ENCODE measurements at places on chromosomes 5 and 9.

DNA sequence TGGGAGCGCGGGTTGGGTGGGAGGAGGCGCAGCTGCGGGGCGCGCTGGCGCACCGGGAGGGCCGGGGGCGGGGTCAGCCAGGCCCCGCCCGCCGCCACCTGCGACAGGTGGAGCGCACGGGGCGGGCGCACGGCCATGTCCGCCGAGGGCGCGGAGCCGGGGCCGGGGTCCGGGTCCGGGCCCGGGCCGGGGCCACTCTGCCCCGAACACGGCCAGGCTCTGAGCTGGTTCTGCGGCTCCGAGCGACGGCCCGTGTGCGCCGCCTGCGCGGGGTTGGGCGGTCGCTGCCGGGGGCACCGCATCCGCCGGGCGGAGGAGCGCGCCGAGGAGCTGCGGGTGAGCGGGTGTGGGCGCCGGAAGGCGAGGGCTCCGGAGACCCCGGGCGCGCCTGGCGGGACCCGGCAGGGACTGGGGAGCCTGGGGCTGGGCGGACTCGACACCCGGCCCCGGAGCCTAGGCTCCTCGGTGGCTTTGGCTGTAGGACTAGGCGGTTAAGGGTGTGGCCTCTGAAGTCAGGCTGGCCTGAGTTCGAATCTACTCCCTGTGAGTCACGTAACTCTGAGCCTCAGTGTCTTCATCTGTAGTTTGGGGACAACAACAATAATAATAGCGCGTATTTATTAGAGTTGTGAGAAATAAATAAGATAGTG lies at the start of gene BSPRY:
Gene BSPRY (plus strand): TSS at position 97 of the 650 bp plus-strand sequence. CDS start 39 bp downstream, at position 136.
- DNase-seq: peak; percentile 36

- no peak for DNase-seq
These were observed 171.8 kb upstream of the MVB12B start for GRCh38 chr9:126154869-126155268.

- peak; percentile 24 for DNase-seq
These were observed at the start of gene HEMGN for GRCh38 chr9:97938081-97938644. Gene HEMGN (minus strand): TSS chr9:97938172. CDS start chr9:97938136, 36 bp downstream.

- DNase-seq: no peak
These were observed 695 bp upstream of the ANXA6 start for GRCh38 chr5:151158287-151158661.

DNA sequence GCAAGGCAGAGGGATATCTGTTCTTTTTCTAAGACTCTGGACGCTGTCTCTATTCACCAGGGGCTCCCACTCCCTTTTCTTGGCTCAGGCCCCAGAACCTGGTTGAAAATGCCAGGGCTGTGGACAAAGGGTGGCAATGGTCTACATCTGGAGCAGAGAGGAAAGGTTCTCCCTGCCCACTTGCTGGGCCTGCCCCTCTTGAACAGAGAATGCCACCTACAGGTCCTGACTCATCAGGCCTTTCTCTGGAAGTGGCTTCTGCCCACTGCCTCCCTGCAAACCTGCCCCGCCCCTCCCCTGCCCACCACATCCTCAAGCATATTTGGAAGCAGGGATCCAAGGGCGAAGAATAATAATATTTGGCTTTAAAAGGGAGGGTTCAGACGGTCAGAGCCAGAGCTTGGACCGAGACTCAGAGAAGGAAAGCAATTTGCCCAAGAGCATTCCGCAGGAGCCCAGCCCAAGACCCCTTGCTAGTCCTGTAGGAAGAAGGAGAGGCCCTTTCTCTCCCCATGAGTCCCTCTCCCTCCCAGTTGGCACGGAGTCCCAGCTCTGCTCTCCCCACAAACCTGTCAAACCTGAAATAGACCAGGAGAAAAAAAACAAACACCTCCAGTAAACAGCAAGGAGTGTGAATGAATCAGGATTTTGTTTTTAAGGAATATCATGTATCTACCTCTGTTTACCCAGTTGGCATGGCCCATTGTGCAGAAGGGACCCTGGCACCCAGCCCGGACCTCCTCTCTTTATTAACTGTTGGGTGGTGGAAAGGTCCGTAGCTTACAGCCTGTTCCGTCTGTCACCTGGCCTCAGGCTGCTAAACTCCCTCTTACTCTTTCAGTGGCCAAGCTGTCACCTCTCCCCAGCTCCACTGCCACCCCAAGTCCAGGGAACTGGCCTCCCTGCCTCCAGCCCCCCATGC lies 37.7 kb upstream of the STXBP1 start:
- peak; percentile 63 for DNase-seq

DNA sequence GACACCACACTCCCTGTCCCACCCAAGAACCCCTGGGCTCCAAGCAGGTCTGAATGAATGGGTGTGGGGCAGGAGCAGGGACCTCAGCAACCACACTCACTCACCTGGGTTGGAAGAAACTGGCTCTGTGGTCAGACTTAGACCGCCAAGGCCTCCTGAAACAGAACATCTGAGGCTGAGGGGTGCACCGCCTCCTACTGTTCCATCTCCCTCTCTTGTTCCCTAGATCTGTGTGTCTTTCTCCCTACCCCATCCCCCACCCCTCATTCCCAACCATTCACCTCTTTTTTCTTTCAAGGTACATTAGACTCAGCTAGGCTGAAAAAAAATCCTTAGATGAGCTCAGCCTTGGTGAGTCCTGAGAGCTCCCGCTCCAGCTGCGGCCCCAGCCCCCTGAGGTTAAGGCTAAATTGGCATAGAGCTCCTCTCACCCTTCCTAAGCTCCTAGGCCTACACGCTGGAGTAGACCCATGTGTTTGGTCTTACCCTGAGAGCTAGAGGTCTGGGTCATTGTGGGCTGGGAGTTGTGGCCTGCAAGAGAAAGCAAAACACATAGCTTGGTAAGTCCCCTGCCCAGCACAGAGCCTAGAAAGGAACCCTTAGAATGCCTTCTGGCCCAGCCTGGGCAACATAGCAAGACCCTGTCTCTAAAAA lies 4.8 kb downstream of the ECSCR start:
- DNase-seq: peak; percentile 46

DNA sequence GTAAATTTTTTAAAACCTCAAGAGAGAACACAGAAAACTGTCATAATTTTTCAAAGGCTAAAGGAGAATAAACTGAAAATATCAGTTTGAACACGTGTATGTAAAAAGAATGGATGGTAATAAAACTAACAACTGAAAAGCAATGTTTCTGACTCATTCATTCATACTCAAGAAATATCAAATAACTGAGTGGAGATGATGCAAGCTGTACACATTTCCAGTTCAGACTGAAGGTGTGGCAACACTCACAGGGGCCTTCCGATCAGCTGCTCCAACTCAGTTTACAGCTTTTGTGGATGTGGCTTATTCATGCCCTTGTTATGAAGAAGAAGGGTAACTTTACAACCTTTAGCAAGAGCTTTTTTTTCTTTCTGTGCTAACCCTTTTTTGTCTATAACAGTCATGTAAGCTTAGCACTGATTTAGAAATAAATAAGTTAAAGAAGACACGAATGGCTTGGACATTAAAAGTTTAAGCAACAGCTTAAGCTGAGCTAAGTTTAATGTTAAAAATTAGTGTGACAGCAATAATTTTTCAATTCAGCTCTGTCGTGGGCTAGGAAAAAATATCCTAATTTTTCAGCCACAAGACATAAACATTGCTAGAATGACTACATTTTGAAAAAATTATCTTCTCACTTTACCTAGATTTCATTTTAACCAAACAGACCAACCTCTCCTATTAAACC lies 453.5 kb downstream of the RAB3C start:
- peak; percentile 52 for DNase-seq

- no peak for DNase-seq
These were observed 653.0 kb downstream of the MTRR start for GRCh38 chr5:8521991-8522390.

GRCh38 chr9:135888126-135888765 lies 19.1 kb downstream of the CAMSAP1 start:
- DNase-seq: no peak

DNA sequence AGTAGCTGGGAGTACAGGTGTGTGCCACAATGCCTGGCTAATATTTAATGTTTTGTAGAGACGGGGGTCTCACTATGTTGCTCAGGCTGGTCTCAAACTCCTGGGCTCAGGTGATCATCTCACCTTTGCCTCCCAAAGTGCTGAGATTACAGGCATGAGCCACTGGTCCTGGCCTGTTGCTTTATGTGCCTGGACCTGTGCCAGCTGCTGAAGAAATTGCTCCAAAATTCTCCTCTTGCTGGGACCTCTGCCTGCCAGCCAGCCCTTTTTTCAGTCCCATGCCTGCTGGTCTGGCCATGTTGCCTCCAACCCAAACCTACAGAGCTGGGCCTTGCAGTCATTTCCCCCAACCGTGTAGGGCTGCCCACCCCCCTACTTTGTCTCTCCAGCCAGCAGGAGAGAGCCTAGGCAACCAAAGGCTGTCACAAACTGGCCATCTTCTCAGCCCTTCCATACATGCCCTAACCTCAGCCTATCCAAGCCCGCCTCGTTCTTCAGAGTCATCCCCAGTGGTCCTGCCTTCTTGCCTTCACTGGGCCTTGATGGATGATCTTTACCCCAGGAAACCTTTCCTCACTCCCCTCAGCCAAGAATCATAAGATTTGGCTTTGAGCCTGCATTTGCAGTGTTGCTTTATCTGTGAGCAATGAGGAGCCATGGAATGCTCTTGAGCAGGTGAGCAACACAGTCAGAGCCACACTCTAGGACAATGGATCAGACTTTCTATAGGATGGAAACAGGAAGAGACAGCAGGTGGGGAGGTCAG lies 27.4 kb upstream of the SYNPO start:
- no peak for DNase-seq

GRCh38 chr9:106896695-106897094 lies 33.7 kb downstream of the ZNF462 start:
- no peak for DNase-seq

DNA sequence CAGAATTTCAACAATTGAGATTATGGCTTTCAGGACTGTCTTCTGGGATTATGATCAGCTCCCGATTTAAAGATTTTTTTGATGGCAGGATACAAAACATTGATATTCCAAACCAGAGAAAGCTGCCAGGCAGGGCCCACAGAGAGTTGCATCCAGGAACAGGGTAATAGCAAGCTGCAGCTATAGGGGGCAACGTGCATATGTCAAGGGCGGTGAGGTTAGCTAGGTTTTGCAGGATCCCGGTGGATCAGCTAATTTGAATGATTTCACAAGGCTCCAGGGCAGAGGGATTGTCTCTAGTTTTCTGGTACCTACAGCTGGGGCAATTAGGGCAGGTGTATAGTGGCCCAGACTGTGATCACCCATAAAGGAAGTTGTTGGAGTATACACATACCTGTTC lies 339.4 kb downstream of the CHSY3 start:
- DNase-seq: no peak

DNA sequence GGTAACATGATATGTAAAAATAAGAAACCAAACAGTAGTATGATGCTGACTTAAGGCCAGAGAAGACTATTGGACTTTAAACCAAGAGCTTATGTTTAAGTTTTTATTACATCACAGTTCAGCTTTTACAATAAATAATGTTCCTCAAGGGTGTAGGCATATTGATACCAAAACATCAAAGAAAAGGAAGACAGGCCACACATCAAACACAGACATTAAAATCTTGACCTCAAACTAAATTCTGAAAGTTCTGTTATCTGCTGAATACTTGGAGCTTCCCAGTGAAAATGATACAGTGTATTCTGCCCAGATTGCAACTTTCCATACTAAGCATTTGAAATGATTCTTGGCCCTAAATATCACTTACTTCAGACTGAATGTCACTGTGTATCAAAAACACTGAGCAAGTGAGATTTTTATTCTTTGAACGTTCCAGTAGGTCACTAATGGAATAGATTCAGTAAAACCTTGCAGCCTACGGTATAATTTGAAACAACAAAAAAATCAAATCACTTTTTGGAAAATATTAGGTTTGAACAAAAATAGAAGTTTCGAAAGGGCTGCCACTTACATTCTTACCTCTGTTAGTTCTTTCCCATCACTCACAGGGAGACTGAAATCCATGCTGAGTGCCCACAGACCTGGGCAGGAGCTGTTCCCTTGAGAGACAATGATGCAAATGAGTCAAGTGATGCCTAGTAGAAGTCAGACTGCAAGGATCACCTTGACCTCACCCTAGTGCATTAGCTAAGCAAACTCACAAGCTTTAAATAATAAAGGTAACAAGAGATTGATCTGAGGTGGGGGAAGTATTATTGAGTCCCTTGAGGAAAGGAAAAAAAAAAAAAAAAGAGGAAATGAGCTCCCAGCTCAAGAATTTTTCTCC lies 2.5 kb downstream of the LPAR1 start:
- no peak for DNase-seq

DNA sequence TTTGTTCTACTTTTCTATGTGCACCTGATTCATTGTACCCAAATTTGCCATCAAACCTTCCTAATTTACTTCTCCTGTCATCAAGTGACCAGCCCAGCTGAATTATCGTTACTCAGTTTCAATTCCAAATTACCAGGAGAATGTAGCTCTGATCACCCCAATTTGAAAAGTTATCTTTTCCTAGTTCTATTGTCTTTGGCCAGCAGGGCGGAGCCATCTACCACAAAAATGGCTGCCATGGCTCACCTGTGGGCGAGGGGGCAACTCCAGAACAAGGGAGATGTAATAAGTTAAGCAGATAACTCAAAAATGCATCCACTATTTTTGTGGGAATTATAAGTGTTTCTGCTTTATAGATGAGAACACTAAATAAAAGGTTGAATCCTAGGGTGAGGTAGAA lies 133.8 kb upstream of the MOCS2 start:
- DNase-seq: no peak

DNA sequence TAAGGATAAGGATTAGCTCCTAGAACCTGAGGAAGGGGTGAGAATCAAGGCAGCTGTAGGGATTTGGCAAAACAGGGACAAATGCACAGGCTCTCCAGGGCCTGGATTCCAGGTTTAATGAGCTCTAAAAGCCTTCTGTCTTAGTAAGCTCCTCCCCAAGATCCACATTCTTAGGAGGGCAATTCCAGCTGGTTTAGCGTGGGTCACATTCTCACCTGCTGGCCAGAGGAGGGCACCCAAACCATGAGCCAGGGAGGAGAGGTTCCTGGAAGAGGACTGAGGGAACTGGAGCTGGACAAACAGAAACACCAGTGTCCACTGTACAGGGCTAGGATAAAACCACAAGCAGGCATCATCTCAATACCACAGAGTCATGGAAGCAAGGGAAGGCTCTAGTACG lies 480.0 kb downstream of the CCDC171 start:
- DNase-seq: no peak

DNA sequence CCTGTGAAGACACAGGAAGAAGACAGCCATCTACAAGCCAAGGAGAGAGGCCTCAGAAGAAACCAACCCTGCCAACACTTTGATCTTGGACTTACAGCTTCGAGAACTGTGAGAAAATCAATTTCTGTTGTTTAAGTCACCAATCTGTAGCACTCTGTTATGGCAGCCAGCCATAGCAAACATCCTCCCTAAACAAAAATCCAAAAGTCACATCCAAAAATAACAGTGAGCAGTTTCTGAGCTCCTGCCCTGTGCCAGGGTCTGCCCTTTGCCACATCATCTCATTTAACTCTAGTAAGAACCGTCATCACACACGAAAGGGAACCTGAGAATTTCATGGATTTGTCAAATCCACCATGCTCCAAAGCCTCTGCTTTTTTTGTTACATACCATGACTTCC lies 118.8 kb downstream of the TRIM36 start:
- DNase-seq: no peak

GRCh38 chr5:159218595-159219023 lies 9.3 kb upstream of the RNF145 start:
- DNase-seq: no peak
